ENCODE measurements at places on chromosomes 1 and 21.

GRCh38 chr1:187909382-187909781, 1080.6 kb downstream of the PLA2G4A start:
- no peak for DNase-seq

DNA sequence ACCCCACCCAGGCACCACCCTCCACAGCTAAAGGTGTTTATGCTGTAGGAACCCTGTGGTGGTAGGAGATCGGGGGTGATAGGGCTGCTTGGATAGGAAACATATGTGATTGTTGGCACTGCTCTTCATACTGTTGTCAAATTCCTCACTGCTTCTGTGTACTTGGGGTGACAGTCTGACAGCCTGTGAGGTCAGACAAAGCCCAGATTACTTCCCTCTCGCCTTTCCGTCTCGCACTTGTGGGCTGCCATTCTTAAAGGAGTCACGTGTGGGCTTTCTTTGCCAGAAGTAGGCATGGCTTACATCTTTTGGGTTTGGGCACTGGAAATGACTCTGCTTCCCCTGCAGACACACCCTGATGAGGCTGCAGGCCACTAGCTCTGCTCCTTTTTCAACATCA, 363.8 kb downstream of the DISC1 start:
- peak; percentile 21 for DNase-seq

- peak; percentile 91 for DNase-seq
These were observed 7.8 kb upstream of the SRRM1 start for GRCh38 chr1:24635195-24635843.

DNA sequence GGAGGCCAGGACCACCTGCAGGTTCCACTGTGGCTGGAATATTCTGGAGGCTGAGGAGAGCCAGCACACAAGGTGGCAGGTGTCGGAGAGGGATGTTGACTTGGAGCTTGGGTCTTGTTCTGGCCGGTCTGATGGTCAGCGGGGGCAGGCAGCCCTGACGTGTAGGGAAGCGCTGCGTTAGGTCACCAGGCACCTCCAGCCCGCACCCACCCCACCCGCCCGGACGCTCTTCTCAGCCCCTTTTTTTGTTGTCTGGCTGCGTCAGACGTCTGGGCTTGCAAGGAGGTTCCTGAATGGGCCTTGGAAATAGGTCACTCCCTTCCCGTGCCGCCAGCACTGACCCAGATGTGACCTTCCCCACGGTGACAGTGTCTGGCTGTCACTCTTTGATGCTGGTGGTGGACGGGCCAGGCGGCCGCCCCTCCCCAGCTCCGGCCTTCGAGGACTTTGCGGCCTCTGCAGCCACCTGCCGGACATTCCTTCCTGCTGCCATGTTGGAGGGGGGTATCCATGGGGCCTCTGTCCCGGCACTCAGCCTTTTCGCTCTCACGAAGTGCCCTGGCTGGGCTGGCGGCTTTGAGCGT, 30.1 kb downstream of the SPSB1 start:
- no peak for DNase-seq

GRCh38 chr1:117582451-117582850, 23.4 kb upstream of the TENT5C start:
- no peak for DNase-seq

DNA sequence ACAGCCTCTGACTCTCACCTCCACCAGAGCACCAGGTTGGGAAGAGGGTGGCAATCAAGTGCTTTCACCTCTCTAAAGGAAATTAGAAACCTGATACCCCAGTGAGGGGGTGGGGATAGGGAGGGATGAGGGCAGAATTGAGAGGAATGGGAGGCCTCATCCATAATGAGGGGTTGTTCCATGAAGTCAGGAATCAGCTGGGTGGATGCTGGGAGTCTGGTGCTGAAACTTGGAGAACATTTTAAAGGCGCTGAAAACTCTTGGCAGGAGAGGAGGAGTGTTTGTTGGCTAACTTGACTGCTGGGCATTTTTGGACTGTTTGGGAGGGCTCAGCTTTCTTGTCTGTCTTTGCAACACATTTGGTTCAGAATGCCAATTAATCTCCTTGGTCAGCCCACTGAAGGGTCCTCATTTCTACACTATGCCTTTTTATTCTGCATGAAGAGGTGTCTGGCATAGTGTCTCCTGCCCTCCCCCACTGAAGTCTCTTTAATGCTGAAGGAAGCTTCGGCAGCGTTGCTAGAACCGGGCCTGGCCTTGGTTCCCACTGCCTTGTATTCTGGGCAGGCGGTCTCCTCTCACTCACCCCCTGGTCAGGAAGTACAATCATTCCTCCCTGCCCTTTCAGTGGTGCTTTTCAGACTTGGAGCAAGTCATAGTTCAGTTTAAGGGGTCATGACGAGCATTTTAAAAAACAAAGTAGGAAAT, 2.2 kb downstream of the PHGDH start:
- peak; percentile 23 for DNase-seq

- DNase-seq: peak; percentile 95
These were observed 299.3 kb downstream of the TBX15 start for GRCh38 chr1:118688891-118689290.

DNA sequence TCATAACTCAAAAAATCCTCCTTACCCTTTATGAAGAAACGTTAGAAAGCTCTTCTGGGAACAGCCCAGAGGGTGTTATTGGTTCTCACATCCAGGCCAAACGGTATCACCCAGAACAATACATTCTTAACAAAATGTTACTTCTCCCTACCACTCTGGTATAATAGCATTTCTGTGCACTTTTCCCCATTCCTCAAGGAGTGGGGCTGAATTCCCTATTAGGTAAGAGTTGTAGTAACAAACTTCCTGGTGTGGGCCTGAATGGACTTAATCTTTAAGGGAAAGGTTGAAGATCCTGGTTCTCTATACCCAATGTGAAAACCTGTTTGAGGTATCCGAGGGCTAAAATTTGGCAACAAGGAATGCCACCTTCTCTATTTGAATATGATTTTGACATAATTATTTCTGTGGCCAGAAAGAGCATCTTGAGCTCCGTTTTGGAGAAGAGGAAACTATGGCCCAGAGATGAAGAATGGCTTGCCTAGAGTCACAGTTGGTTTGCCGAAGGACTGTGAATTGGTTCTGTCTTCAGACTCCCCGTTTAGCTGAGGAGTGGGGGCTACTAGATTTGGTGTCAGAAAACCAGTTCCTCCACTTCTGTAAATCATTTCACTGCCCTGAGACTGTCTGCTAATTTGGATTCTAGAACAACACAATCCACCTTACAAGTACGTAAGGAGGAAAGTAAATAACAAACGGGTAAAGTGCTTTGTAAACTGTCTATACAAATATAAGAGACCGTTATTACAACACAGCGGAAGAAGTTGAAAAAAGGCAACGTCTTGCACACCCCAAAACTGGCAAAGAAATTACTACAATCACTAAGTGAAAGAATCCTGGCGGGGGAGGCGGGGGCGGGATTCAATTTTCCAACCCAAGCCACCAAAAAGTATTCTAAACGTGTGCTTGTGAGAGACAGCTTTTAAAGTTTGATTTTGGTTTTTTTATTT, 2.3 kb downstream of the ANP32E start:
- DNase-seq: no peak

- DNase-seq: no peak
These were observed 2.4 kb downstream of the SLC27A3 start for GRCh38 chr1:153777648-153778047.

- DNase-seq: no peak
These were observed 1.5 kb downstream of the CNST start for GRCh38 chr1:246567646-246568235.

DNA sequence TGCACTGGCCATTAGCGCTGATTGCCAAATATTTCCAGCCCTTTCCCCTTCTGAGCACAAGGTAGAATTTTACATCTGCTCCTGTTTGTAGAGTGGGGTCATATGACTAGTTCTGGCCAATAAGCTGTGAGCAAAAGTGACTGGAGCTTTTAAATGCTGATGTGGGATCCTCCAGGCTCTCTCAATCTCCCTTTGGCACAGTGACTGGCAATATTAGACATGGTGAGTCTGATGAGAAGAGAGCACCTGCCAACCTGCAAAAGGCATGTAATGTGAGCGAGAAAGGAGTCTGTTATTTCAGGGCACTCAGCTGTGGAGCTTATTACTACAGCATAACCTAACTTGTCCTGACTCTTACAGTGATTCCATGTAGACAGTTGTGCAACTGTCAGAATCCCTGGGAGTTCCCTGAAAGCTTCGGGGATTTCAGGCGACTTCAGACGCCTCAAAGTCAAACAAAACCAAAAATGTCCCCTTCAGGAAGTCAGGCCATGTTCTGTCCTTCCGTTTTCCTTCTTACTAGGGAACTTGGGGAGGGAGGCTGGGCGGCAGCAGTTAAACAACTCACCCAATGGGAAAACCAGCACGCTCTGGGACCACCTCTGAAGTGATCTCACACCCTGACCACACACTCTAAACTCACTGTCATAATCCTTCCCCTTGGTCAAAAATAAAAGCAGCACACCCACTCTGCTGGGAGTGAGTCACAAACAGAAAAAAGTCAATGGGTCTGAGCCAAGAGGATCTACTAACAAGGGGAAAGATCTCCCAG, 3.6 kb upstream of the RASSF5 start:
- DNase-seq: peak; percentile 98

DNA sequence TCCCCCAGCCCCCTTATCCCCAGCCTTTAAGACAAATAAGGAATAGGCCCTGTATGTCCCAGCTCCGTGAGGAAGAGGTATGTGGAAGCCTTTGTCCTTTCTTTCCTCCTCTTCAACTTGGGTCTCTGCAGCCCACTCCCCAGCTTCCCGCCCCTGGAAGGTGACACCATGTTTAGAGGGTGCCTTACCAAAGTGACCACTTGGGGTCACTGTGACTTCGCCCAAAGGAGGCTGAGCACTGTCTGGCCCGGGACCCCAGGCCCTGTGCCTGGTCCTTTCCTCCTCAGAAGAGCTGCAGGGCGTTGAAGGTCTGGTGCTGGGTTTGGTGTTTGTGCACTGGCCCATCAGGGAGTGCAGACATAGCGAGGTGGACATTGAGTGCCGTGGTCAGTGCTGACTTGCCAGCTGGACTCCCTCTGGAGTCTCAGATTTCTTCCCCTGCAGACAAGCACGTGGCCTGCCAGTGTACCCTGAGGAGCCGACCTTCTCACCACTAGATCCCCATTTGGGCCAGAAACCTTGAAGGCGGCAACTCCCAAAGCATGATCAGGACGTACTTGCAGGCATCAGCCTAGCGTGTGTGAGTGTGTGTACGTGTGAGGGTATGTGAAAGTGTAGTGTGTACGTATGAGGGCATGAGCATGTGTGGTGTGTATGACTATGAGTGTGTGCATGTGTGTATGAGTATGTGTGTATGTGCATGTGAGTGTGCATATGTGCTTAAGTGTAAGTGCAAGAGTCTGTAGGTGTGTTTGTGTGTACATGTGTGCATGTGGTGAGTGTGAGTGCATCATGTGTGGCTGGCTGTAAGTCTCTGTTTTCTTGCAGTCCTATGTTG, 181.4 kb upstream of the KIAA0040 start:
- DNase-seq: peak; percentile 12

- DNase-seq: no peak
These were observed 228.8 kb downstream of the DNM3 start for GRCh38 chr1:172070055-172070454.

- DNase-seq: no peak
These were observed 137.4 kb upstream of the COL6A1 start for GRCh38 chr21:45844181-45844580.

GRCh38 chr21:38861056-38861455, 55.3 kb downstream of the ETS2 start:
- no peak for DNase-seq

DNA sequence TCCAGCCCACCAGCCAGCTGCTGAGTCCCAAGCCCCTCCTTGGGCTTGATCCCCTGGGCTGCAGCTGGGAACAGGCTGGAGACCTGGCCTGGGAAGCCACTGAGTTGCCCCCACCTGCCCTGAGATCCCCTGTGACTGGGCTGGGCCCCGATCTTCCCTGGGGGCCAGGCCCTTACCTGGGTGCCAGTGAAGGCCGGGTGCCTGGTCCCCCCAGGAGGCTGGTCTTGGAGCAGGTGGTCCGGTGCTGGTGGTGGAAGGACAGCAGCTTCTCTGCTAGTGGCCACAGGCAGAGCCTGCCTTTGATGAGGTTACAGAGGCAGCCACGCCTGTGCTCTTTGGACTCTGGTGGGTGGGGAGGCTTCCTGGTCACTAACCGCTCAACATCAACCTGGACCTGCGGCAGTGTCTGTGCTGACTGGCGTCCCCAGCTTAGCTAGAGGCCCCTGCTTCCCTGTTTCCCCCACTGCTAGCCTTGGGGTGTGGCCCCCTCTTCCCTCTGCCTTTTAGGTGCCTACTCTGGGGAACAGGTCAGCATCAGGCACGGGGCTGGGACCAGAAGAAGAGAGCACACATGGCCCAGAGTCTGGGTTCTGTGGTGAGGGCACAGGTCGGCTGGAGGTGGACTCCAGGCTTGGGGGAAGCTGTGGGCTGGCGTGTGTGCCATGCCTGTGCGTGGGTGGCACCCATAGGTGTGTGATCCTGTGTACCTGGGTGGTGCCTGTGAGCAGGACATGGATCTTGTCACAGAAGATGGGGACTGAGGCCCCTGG, at the start of gene EPS8L3:
EPS8L3 (minus strand) TSS at position 278 of the 770 bp plus-strand sequence. CDS start 2,174 bp downstream, outside the sequence.
- DNase-seq: no peak

DNA sequence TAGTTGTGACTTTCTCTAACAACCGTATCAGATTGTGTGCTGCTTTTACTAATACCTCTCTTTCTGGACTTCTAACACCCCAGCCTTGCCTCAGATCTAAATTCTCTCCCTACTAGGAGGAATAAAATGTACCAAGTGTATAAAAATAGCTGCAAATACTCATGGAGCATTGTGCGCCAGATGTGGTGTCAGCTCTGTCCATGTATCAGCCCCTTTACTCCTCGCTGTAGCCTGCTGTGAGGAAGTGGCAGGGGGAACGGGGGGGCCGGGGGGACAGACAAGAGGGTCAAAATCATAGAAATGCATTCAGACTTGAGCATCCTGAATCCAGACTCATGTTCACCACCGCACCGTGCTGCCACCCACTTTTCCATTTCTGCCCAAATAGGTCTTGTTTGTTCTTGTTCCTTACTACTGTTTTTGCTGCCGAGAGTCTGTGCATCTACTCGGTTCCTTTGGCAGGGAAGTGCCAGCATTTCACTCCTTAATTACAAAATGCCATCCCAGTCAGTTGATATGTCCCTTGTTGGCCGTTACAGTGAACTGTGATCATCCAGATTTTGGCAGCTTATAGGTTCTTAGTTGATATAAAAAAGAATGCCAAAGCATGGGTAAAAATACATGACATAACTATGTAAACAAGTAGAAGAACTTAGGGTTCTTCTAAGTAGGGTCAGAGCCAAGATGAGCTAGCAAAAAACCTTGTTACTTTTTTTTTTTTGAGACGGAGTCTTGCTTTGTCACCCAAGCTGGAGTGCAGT, 76.4 kb downstream of the UBE4B start:
- no peak for DNase-seq

GRCh38 chr1:70140343-70140742, 65.0 kb downstream of the LRRC40 start:
- peak; percentile 89 for DNase-seq

GRCh38 chr1:173489149-173489600, 12.0 kb downstream of the PRDX6 start:
- DNase-seq: peak; percentile 42

- DNase-seq: no peak
These were observed 12.4 kb downstream of the CDC42 start for GRCh38 chr1:22064751-22065402.

Data from choroid plexus epithelial cell (primary cell).